ENCODE measurements at places on chromosomes 2 and 18.
A peak's percentile ranks its signal among the peaks of the same experiment; 100 is the strongest.

- peak; percentile 73 for DNase-seq
Observed at GRCh38 chr18:41150316-41150715, 804.7 kb upstream of the PIK3C3 start.

DNA sequence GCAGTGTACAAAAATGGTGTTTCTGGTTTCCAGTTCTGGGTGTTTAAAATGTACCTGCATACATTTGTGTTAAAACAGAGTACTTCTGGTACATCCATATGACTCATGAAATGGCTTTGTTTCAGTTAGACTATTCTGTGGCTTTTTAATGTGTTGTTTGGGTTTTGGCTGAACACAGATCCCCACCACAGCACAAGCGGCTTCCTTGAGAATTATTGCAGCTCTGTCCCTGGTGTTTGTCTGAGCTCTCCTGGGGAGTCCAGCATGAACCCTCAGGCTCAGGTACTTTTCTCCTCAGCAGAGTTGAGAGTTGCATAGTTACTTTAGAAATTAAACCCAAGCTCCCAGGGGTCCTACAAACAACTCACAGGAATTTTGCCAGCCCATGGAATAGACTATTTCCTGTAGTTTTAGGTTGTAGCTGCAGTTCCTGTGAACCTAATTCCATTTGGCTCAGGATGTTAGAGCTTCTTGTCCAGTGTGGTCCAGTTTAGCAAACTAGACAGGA, 64.8 kb upstream of the EML6 start:
- DNase-seq: no peak

DNA sequence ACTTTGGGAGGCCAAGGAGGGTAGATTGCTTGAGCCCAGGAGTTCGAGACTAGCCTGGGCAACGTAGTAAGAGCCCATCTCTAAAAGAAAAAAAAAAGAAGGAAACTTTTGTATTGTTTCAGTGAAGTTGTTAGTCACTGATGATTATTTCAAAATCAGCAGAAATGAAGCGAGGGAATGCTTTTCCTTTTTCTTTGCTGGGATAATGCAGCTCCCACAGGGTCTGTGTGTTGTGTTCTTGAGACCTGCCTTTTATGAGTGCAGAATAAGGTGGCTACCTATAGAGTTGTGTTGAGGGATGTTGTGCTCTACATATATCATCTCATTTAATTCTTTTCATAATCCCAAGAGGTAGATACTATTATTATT, 11.7 kb downstream of the TM4SF20 start:
- DNase-seq: no peak

GRCh38 chr18:52569492-52569891, 229.5 kb downstream of the DCC start:
- DNase-seq: no peak

- no peak for DNase-seq
Observed at GRCh38 chr2:37623971-37624900, 47.2 kb downstream of the CDC42EP3 start.

DNA sequence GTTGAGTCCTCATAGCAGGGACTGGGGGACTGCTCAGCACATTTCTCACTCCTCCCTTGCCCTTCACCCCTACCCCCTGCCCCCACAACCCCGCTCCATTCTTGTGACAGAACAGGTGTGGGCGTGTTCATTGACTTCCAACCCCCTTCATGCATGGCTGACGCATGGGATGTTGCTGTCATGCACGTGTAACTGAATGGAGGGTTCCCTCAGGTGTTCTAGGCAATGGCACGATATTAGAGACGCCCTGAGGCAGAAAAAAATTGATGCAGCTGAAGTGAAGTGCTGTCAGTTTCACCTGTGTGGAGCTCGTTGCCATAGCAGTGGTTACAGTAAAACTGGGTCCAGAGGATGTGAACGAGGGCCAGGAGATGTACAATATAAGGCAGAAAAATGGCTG, 6.5 kb upstream of the THOC1 start:
- no peak for DNase-seq

DNA sequence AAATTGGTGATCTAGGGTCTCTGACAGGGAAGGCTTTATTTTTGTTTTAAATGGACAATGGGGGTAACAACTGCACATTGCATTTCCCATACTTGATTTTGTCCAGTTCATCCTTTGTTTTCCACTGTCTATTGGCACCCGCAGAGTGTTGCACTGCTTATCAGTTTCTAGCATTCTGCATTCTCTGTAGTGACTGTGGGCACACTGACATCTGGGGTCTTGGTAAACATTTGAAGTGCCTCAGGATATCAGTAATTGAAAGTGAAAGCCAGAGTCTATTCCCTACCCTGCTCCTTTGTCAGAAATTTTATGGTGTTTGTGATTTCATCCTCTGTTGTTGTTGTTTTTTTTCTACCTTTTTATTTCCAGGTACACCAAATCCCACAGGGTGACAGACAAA, 132.1 kb upstream of the EPC2 start:
- no peak for DNase-seq

DNA sequence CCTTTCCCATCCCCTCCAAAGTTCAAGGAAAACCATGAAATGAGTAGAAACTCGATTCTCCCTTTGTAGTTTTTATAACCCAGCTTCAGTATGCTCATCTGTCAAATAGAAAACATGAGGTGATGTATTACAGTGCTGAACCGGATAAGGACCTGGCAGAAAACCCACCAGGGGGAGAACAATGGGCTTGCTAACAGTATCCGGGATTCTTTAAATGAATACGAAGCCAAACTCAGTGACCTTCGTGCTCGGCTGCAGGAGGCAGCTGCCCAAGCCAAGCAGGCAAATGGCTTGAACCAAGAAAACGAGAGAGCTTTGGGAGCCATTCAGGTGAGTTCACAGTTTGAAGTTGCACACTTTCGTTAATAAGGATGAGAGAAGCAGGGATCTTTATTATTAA, 113.6 kb upstream of the TTC39C start:
- no peak for DNase-seq

Measured in NCI-H510A treated with DMSO at 0.1 percent for 48 hours (cell line).